ENCODE measurements at places on chromosomes 2 and 18. TPM values are rescaled to one million over a fixed set of nuclear protein-coding genes. Genes with fewer than 3 reads are reported as not detected.

The CASP10 gene
- 18.9 TPM for total RNA-seq

The TRABD2A gene
- total RNA-seq, result 0.52 TPM

The GCG gene
- 0.17 TPM for total RNA-seq

The POMC gene
- total RNA-seq, result 6.8 TPM

The LDAH gene
- 19.3 TPM for total RNA-seq

The MOGAT1 gene
- 102 TPM for total RNA-seq

The ALKAL2 gene
- total RNA-seq, result 69.5 TPM

The UGT1A3 gene
- total RNA-seq, result 0.86 TPM

DNA sequence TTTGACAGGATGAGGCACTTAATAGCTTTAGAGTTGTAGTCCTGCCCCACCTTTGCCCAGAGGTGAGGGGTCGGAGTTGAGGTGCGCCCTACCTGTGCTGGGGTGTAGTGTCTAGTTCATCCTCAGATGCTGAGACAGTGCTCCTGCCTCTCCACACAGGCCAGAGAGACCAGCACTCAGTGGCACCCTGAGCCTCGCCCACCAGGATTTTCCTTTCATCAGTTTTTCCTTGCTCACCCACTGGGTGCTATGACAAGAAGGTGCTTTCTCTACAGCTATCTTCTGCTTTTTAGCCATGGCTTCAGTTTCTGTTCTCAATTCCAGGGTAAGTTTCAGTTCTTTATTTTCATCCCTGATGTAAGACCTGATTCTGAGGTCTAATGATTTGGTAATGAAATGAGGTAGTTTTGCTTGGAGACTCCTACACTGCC is 16.8 kb upstream of the TMEM131 start:
- DNase-seq, result no peak

GRCh38 chr2:127638361-127639110 is 7.4 kb upstream of the GPR17 start:
- no peak for DNase-seq

DNA sequence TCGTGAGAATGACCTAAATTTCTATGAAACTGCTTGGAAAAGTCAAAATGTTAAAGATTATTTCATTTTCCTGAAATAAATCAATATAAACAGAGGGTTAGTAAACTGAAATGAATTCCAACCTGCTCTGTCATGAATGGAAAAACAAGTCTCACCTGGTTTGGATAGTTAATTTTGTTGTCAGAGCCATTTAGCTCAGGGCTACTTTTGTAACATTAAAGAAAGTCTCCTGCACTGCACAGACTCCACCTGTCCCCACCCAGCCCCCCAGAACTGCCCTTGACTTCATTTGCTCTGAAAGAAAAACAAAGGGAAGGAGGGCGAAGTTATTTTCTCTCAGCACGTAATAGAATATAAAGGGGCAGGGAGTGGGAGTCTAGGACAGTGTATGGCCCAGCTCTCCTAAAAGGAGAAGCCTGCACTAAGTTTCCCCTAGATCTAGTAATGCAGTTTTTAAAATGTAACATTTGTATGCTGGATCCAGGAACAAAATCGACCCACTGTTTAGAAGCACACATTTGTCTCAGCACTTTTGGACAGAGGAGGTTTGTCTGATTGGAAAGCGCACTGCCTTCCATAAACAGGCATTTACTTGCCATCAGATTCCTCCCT is 54.2 kb upstream of the ACSL3 start:
- DNase-seq, result no peak

DNA sequence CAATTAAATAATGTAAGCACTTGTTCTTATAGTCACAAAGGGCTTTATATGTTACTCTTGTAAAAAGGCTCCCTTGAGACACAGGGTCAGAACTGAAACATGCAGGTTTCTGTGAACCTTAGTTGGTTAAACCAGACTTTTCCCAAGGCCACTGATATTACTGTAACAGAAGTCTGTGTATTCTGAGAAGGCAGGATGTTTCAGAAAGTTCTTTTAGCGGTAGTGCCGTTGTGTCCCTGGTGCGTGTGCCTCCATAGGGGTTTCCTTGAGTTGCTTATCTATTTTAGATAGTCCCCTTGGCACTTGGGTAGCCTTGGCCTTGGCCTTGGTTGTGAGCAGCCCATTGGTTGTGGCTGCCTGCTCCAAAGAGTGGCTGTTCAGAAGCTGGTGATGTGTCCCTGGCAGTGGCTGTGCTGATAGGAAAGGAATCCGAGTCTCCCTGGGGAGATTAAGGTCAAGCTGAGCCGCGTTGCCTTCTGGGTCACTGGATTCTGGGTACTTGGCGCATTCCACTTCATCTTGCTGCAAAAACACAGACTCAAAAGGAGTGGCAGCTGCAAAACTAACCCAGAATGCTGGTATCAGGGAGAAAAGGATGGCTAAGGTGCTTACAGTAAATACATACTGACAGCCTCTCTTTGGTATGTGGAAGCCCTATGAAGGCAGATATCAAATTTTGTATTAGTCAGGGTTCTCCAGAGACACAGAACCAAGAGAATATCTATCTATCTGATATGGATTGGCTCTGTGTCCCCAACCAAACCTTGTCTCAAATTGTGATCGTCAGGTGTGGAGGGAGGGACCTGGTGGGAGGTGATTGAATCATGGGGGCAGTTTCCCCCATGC is 69.7 kb downstream of the FHOD3 start:
- DNase-seq, result no peak

DNA sequence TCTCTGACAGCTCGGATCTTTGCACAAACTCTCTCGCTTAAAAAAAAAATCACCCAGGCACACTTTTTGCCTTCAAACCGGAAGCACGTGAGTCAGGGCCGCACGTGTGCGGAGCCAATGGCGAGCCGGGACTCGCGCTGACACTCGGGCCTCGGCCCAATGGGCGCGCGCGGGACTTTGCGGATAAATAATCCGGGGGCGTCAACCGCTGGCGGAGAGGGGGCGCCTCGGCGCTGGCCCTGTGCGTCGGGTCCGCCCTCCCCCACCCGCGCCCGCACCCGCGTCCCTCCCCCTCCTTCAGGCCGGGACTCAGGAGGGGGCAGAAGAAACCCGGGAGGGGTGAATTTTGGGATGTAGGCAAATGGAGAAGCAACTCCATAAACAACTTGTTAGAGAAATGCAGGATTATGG is 319 bp upstream of the EN1 start:
- no peak for DNase-seq

DNA sequence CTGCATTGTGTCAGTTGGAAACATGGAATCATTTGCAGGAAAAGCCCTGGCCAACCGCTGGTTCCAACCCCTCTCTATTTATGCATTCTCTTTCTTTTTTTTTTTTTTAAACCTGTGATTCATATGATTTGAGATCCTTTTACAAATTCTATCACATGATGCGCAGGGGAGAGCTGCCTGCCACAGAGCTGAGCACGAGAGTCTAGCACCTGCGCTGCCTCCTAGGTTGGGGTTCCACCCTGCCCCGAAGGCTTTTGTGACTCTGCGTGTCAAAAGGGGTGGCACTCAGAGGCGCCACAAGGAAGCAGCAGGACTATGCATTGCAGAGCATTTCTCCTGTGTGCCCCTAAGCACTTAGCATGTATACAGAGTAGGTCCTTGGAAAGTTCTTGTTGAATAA is 17.3 kb upstream of the ESPNL start:
- no peak for DNase-seq

- no peak for DNase-seq
These were observed 674.3 kb downstream of the STK39 start for GRCh38 chr2:167572883-167573619.

DNA sequence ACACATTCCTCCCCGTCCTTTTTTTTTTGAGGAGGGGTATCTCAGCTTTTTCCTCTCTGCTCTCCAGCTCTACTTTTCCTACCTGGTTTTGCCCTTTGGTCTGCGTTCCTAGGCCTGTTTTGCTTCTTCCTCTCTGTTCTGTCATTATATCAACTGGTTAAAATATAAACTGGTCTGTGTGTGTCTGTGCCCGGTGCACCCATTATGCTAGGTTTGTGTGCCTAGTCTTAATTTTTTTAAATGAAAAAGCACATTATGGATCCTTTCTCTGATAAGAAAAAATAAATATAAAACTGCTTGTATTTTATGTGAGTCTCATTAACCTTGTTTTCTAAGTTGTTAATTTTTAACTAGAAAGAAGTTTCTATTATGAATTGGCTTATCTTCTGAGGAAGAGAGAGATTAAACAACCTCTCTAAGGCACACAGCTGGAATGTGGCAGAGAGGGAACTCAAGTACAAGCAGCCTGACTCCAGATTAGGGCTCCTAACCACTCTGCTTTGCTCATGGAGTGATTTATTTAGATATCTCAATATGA is 17.4 kb downstream of the SLC38A11 start:
- peak; percentile 42 for DNase-seq

DNA sequence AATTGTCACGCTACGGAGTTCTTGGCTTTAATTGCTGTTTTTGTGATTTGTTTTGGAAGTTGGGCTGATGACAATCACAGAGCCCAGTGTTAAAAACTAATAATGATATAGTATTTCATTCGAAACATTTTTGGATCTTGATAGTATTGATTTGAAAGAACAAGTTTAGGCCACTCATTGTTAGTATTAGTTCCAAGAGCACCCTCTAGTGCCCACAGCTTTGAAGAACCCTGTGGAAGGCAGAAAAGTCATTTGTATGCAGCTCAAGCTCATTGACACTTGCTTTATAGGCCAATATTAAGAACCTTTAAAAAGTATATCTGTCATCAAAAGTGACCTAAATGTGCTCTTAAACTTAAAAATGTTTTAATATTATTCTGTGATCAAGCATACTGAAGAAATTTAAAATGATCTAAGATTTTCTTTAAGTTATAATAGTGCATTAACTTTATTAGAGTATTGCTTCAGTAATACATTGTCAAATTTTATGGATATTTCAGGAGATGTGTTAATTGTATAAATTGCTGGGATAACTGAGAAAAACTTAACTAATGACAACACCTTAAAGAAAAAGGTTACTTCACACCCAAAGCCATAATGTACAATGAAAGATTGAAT is 191.0 kb downstream of the GRB14 start:
- peak; percentile 27 for DNase-seq

GRCh38 chr2:217858519-217859491 is 144.0 kb downstream of the TNS1 start:
- DNase-seq, result peak; percentile 82

GRCh38 chr18:27871726-27872125 is 305.2 kb downstream of the CDH2 start:
- no peak for DNase-seq

- no peak for DNase-seq
These were observed 218.3 kb upstream of the SMAD7 start for GRCh38 chr18:49169037-49169521.

- no peak for DNase-seq
These were observed 331.6 kb downstream of the DYSF start for GRCh38 chr2:71784734-71785511.

DNA sequence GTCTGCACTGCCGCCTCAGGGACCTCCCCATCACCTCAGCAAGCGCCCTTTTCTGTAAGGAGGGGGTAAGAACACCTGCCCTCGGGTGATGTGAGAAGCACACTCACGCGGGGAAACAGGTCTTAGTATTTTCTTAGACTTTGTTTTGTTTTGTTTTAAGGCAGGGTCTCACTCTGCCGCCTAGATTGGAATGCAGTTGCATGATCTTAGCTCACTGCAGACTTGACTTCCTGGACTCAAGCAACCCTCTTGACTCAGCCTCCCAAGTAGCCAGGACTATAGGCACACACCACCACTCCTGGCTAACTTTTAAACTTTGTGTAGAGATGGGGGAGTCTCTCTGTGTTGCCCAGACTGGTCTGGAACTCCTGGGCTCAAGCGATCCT is 37.1 kb downstream of the RAMP1 start:
- no peak for DNase-seq

DNA sequence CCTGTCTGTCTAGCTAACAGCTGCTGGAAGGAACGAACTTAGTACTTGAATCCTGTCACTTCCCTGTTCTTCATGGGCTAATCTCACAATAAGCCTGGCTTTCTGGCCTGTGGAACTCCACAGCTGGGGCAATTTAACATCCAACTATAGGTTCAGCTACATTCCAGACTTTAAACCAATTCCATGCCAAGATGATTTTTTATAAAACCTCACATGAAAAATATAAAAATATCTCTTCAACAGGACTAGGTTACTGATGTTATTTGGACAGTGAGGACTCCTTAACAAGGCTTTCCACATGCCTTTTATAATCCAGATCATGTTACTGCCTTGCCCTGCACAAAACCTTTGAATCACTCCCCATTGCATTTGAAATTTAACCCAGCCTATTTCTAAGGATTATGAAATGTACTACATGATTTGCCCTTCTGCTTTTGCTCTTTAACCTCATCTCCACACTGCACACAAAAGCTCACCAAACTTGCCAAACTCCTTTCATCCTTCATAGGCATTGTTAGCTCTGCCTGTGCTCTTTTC is 863.2 kb upstream of the CHAC2 start:
- DNase-seq, result no peak

DNA sequence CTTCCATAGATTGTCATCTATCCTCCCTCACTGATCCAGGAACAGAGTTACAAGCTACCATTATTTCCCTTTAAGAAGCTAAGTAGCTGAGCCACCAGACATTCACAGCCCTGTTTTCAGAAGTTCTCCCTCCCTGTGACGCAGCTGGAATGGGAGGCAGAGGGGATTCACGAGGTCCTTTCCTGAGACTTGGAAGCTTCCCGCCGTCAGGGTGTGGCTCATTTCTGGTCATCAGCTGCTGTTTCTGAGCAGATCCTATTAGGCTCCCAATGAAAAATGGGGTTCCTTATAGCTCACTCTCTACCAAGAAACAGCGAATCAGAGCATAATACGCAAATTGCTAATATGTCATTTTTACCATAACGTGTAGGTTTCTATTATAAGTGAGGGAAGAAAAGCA is 559.3 kb upstream of the ID2 start:
- no peak for DNase-seq

- DNase-seq, result no peak
These were observed 13.6 kb downstream of the DHRS9 start for GRCh38 chr2:169082995-169083394.

All from mucosa of gallbladder (tissue), 1 donor.